ENCODE measurements at places on chromosomes 5 and 9.

- DNase-seq: no peak
These were observed 56.8 kb downstream of the ARHGEF37 start for GRCh38 chr5:149638136-149638535.

- DNase-seq: no peak
These were observed 148.0 kb downstream of the INSYN2B start for GRCh38 chr5:169832304-169832703.

GRCh38 chr9:96022445-96023051, 147.1 kb downstream of the ERCC6L2 start:
- DNase-seq: no peak

DNA sequence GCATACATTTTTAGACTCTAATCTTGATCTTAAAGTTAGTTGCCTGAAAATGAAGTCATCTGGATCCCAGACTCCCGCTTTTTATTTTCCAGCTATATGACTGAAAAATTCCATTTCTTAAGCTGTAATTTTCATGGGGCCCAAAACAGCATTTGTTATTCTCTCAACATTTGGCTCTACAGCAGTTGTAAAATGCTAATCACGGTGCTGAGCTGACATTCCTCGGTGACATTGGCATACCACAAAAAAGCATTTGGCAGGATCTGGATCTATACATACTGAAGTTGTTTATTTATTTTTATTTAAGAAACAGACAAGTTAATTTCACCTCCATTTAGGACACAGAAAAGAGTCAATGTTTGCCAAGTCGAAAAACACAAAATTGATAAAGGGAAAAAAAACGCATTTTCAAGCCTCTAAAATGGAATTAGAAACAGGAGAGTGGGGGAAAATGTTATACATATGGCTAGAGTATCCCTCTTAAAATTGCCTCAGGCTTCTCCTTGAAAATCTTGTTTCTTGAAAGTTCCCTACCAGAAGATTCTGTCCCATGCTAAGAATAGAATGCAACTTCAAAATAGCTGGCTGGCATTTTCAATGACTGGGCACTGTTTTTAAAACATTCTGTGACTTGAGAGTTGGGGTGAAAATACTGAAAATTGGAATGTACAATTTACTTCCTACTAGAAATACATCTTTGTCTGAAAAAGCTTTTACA, 207.5 kb upstream of the TBCA start:
- no peak for DNase-seq

DNA sequence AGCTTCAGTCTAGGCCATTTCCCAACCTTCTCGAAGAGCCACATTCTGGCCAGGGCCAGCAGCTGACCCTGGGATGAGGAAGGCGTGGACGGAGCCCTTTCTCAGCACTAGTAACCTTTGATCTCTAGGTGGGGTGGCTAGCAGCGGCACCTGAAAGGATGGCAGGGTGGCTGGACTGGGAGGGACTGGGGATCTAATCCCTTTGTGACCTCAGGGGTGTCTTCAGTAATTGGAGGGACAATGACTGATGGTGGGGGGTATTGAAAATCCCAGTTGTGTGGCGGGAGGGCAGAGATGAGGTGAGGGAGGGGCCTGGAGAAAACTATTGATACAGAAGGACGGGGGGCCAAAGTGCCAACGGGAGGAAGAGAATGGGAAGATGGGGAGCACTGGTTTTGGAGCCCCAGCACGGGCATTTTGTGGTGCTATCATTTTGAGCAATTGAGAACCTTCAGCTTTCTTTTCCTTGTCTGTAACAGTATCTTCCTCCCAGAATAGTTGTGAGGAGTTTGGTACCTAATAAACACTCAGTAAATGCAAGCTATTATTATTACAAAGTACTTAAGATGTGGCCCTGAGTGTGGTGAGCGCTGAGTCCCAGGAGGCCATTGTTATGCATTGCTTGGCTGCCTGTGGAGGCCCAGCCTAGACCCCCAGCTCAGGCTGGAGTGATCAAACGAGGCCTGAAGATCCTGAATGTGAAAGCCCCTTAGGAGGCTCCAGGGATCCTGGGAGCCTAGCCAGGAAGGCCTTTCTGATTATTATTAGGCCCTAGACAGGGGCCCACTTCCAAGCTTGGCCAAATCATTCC, 37.3 kb upstream of the UBE2D2 start:
- no peak for DNase-seq

GRCh38 chr9:23677446-23677845, 148.6 kb downstream of the ELAVL2 start:
- DNase-seq: no peak

DNA sequence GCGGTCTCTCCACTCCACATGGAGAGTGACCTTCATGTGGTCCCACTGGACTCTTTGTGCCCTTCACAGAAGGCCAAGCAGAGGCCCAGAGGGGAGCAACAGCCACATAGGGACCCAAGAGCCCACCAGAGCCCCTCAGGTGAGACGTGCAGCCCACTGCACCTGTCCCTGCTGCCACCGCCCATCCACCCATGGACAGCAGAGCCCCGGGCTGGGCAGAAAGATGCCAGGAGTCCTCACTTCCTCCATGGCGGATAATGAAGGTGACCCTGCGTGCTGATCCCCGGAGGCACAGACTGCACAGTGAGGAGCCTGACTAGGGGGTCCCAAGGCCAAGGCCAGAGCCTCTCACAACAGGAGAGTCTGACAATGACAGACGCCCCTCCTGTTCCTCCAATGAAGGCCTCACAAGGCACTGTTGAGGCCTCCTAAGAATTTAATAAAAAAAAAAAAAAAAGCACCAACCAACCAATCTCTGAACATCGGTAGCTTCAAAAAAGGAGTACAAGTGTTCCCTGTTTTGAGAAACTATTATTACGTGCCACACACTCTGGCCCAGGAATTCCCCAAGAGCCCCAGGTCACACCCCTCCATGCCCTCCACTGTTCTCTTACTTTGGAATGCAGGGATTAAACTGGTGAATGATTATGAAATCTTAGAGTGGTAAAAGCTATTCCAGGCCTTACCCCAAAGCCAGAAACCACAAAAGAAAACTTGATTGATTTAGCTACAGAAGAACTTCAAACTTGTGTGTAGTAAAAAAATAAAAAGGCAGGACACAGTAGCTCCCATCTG, 2.8 kb upstream of the PPP1R26 start:
- DNase-seq: no peak

GRCh38 chr5:83780699-83781350, 60.2 kb upstream of the HAPLN1 start:
- no peak for DNase-seq

DNA sequence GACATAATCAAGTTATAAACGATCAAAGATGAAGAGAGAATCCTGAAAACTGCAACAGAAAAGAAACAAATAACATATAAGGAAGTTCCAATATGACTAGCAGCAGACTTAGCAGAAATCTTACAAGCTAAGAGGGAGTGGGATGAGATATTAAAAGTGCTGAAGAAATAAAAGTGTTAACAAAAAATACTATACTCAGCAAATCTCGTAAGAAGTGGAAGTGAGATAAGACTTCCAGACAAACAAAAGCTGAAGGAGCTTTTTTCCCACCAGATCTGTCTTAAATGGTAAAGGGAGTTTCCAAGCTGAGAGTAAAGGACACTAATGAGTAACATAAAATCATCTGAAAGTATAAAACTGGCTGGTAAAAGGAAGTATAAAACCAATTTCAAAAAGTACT, 2036.0 kb upstream of the C9orf72 start:
- DNase-seq: no peak

GRCh38 chr5:123786411-123786810, 274.4 kb downstream of the CSNK1G3 start:
- DNase-seq: no peak

DNA sequence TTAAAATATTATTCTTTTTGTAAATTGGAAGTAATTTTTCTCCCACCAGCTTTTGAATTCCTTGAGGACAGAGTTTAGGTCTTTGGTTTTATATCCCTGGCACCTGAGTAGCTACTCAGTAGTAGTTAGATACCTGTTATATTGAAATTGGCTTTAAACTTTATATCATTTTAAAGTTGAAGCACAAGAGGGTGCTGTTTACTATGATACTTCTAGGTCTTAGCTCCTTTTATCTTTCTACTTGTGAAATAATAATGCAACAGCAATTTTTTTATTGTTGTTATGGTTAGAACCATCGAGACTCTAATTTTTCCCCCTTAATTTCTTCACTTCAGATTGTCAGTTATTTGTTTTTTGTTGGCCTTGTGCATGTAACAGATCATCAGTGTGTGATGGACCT, 46.3 kb downstream of the AP3S1 start:
- no peak for DNase-seq

GRCh38 chr5:164370841-164371240, 865.4 kb downstream of the MAT2B start:
- no peak for DNase-seq

DNA sequence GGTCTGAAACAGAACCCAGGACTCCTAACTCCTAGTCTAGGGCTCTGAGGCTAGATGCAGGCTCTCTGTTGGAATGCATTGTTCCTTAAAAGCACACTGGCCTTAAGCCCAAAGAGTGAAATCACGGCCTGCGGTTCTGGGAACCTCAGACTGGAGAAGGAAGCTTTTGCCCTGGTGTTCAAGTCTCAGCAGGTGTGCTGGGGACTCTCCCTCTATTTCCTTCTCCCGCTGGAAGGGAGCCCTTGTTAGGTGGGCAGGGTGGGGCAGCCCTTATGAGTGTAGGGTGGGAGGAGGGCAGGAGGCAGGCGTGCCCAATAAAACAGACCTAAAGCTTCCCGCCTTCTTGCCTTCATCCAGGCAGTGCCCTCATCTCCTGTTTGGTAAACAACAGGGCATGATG, 1.8 kb upstream of the PPARGC1B start:
- DNase-seq: no peak

- DNase-seq: no peak
These were observed 58.0 kb downstream of the PTPN3 start for GRCh38 chr9:109440117-109440515.

GRCh38 chr5:160287378-160288051, 24.8 kb downstream of the CCNJL start:
- peak; percentile 51 for DNase-seq

- no peak for DNase-seq
These were observed 541.1 kb downstream of the DNAH5 start for GRCh38 chr5:13403351-13403750.

GRCh38 chr9:106479679-106480078, 383.3 kb upstream of the ZNF462 start:
- no peak for DNase-seq

DNA sequence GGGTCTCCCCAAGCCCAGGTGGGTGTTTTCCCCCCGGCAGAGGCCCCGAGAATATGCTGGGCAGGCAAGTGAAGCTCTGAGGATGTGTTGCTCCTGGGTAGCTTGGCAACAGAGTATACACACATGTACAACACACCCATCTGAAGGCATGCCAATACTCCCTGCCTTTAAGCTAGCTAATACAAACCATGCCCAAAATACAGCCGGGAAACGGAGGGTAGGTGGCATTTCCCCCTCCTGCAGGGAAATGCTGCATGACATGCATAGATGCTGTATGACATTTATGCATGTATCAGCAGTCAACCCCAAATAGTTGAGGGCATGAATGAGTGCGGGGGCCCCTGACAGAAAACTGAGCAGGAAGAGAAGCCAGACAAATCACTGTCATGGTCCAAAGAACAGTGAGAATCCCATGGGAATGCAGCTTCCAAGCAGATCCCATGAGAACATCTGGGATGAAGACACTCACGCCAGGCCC, 614.1 kb downstream of the EBF1 start:
- no peak for DNase-seq

DNA sequence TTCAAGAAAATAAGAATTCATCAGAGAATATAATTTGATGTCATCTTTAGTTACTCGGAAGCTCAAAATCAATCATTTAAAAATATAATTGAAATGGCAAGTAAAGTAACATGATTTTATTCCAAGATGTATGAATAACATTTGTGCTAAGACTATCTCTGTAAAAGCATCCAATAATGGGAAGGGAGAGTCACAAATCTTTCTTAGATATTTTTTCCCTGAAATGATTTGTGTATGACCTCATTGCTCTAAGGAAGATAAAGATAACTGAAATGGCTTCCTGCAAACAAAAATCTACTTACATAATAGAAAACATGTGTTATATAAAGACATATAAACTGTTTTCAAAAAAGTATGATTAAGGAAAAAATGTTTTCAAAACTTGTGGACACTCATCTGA, 97.4 kb upstream of the FGF10 start:
- DNase-seq: no peak

GRCh38 chr5:93587597-93588351, 4.8 kb downstream of the NR2F1 start:
- DNase-seq: no peak

- no peak for DNase-seq
These were observed 344.7 kb upstream of the RGMB start for GRCh38 chr5:98428806-98429205.

All from NCI-H510A (cell line).